GM23338 (cell line): ENCODE measurements at places on chromosomes 16 and 17.

DNA sequence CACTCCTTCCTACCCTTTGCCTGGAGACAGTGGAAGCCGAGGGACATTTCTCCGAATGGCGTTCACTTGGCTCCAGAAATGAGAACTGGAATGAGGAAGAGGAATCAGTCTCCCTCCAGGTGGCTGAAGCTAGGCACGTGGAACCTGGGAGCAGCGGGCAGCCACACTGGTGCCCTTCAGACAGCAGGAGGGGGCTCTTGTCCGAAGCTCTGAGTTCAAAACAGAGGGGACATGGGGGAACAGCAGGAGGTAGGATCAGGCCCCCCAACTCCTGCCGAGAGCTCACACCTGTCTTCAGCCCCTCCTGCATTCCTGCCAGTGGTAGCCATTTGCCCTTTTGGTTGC lies 41.5 kb downstream of the TMEM235 start:
- DNase-seq, result no peak

- no peak for DNase-seq
These were observed 6.2 kb downstream of the AKAP1 start for GRCh38 chr17:57091186-57091618.

- no peak for DNase-seq
These were observed 29.1 kb downstream of the NLRP1 start for GRCh38 chr17:5555254-5555653.

- DNase-seq, result no peak
These were observed 297.4 kb downstream of the CNTNAP4 start for GRCh38 chr16:76574651-76575050.

GRCh38 chr17:83178533-83179304 lies 99.3 kb downstream of the METRNL start:
- no peak for DNase-seq
